ENCODE measurements at places on chromosomes 2 and 18.

GRCh38 chr2:174574657-174575056 is 22.9 kb downstream of the WIPF1 start:
- no peak for DNase-seq

- DNase-seq: no peak
Measured at GRCh38 chr2:50133766-50134165, 898.2 kb downstream of the NRXN1 start.

DNA sequence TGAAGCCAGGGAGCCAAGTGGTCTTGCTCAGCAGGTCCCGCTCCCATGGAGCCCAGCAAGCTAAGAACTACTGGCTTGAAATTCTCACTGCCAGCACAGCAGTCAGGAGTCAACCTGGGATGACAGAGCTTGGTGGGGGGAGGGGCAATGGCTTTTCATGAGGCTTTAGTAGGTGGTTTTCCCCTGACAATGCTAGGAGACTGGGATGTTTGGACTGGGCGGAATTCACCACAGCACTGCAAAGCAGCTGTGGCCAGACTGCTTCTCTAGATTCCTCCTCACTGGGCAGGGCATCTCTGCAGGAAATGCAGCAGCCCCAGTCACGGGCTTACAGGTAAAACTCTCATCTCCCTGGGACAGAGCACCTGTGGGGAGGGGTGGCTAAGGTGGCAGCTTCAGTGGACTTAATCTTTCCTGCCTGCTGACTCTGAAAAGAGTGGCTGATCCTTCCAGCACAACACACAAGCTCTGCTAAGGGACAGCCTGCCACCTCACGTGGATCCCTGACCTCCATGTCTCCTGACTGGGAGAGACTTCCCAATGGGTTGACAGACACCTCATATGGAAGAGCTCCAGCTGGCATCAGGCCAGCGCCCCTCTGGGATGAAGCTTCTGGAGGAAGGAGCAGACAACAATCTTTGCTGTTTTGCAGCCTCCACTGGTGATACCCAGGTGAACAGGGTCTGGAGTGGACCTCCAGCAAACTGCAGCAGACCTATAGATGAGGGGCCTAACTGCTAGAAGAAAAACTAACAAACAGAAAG is 349.7 kb upstream of the ST6GAL2 start:
- no peak for DNase-seq

GRCh38 chr18:13582178-13582670 is 144.1 kb downstream of the FAM210A start:
- DNase-seq: no peak

GRCh38 chr18:44013871-44014270 is 666.8 kb upstream of the SETBP1 start:
- no peak for DNase-seq

DNA sequence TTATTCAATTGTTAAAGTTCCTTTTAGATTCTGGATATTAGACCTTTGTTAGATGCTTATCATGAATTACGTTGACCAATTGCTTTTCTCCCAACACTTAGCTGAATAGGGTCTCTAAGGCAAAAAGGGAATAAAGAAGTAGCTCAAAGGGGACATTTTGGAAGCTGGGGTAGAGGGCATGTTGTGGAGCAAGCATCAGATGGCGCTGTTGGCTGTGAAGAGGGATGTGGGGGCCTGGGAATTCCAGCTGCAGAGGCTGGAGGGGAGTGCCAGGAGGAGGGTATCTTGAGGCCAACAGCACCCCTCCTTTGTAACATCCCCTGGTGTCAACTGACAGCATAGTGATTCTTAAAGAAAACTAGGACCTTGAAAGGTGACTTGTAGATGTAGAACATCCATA is 198.2 kb downstream of the ADCYAP1 start:
- DNase-seq: no peak

DNA sequence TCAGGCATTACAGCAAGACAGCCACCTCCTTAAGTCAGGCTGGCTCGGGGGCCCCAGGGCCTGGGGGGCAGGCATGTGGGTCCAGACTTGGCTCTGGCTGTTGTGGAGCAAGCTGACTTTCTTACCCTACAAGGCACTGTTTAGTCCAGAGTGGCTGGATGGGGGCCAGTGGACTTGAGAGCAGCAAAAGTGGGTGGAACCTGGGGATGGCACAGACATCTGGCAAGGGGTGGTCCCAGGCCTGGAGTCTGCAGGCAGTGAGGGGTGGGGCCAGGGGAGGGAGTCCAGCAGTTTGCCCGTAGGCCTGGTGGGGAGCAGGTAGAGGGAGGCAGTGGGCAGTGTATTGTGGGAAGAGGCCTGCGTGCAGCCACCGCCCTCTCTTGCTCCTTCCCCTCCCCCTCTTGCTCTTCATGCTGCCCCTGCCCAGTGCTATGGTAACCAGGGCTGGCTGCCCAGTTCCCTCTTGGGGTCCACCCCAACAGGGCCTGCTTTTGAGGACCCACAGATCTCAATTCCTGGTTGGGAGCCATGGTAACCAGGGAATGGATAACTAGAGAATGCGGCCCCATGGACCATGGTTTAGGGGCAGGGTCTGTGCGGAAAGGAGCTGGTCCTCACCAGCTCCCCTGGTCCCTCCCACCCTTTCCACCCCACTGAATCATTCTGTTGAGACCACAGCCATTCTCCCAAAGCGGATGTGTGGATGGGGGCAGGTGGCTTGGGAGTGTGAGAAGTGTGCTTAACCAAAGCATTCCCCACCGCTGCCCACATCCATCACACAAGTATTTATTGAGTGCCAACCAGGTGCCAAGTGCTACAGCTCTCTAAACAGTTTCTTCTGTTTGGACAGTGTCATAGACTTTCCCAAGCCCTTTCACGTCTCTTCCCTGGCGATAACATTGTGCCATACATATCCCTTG is 19.3 kb downstream of the SPEG start:
- DNase-seq: no peak

DNA sequence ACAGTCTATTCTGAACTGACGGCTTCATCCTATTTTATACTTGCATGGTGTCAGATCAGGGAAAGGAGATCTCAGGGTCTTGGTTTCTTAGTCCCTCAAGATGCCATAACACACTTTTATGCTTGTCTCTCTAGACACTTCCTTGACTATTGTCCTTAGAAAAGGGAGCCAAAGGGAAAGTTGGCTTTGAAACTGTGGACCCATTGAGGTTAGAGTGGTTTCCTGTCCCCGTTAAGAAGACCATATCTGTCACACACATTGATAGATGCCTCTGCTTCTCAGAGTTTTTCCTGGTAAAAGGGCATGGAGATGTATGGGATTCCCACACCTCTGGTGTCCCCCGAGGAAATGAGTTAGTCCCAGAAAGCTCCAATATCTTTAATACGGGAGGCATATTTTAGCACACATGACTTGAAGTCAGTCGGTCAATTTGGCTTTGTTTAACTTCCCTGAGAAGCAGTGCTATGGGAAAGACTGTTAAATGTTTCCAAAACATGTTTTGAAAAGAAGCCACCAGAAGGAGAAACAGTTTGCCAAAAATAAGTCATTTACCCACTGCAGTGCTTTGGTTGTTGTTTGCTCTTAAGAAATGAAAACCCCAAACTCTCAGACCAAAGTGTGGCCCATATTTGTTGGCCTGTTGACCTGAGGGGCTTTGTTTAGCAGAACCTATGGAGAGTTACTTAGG is 133.4 kb upstream of the CXCR4 start:
- DNase-seq: no peak

- DNase-seq: no peak
Measured at GRCh38 chr18:79509536-79509930, 113.8 kb downstream of the NFATC1 start.

DNA sequence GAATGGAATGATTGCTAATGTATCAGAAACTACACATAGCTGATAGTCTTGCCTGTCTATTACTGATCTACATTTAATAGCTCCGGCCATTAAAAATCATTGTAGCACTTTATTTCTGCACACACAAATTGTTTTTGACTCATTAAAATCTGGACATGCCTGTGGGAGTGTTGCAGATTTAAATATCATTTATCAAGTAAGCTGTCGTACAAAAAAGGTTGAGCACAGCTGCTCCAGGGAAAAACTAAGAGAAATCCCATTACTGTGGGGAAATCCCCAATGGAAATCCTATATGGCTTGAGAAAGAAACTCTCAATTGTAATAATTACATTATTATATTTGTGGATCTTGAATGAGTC is 99.6 kb upstream of the CERS6 start:
- DNase-seq: no peak

DNA sequence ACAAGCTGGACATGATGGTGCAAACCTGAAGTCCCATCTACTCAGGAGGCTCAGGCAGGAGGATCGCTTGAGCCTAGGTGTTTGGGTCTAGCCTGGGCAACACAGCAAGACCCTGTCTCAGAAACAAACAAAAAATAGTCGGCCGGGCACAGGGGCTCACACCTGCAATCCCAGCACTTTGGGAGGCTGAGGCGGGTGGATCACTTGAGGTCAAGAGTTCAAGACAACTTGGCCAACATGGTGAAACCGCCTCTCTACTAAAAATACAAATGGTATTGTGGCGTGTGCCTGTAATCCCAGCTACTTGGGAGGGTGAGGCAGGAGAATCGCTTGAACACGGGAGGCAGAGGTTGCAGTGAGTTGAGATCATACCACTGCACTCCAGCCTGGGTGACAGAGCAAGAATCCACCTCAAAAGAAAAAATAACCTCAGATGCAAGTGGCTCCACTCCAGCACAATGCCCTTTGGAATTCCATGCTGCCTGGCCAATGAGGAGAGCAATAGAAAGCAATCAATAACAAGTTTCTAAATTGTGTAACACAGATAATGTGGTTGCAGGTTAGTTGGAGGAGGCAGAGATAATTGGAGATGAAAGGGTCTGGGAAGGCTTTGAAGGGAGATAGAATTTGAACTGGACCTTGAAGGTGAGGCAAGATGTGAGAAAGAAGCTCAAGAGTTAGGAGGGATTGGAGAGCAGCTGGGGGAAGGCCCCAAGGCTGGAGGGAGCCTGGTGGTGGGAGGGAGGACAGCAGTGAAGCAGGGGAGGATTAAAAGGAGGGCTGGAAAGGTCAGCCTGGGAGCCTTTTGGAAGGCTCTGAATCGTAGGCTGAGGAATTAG is 6.0 kb downstream of the TTC31 start:
- no peak for DNase-seq

DNA sequence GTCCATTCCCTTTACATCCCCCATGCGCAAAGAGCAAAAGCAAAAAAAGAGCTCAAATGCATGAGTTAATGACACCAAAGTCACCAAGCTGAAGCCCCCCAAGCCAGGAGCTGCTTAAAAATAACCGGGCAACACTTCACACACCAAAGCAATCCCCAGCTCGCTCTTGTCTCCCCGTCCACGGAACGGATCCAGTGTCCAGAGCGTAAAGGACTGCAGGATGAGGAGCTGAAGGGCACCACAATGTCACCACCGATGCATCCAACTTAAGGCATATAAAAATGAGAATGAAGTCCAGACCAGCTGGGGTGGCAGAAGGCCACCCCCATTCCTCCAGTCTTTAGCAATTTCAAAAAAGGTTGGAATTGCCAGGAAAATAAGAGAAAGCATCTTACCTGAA is 8.7 kb downstream of the SMAD7 start:
- DNase-seq: no peak

- no peak for DNase-seq
Measured at GRCh38 chr2:161124201-161124600, 36.0 kb upstream of the TANK start.

- DNase-seq: peak; percentile 54
Measured at GRCh38 chr2:33158482-33159003, 211.8 kb downstream of the LTBP1 start.

- DNase-seq: no peak
Measured at GRCh38 chr2:124325667-124326440, 300.8 kb downstream of the CNTNAP5 start.

DNA sequence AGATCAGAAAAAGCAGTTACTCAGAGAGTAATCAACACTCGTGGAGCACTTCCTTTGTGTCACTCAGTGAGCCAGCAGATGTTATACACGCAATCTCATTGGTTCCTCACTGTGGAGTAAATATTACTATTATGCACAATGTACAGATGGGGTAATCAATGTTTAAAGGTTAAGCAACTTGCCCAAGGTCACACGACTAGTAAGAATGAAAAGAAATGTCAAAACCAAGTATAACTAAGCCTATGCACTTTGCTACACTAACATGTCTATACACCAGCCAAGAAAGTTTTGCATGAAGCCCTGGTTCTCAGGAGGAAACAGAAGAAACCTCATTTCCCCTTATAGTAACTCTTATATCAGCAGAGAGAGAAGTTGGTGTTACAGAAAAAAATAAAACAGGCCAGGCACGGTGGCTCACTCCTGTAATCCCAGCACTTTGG is 5.4 kb downstream of the METTL21A start:
- DNase-seq: peak; percentile 31

DNA sequence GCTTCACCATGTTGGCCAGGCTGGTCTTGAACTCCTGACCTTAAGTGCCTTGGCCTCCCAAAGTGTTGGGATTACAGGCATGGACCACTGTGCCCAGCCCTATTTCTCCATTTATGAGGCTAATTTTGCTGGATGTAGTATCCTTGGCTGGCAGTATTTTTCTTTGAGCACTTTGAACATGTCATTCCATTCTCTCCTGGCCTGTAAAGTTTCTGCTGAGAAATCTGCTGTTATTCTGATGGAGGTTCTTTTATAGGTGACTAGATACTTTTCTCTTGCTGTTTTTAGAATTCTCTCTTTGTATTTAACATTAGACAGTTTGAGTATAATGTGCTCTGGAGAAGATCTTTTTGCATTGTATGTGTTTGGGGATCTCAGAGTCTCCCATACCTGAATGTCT is 9.1 kb downstream of the RFTN2 start:
- no peak for DNase-seq

- no peak for DNase-seq
Measured at GRCh38 chr2:177639262-177639914, 246.8 kb downstream of the AGPS start.

- peak; percentile 57 for DNase-seq
Measured at GRCh38 chr18:10771053-10771709, 245.4 kb downstream of the NAPG start.

GRCh38 chr2:167981945-167982344 is 265.4 kb downstream of the STK39 start:
- DNase-seq: no peak

DNA sequence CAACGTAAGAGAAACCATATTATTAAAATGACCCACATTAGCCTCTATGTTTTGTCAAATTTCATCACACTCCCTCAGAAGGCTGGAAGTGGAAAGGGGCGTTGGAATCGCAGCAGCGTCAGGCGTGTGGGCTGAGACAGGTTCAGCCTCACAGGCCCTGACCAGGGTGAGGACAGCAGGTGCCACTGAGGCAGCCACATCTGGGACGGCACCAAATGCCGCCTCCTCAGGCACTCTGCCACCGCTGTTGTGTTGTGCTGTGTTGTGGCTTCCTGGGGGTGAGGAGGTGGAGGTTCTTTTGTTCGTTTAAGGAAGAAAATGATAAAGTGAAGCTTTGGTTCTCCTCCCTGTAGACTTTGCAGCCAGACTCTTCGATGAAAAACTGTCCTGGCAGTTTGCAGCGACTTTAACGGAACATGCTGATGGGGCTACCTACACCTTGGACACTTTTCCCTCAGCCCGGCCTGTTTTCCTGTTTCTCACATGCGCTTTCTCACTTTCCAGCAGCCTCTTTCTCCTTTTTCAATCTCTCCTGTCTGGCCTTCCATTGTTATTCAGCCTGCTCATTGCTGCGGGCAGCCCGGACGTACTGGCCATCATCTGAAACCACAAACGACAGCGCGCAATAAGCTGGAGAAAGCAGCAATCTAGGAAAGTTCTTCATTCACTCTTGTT is 44.9 kb upstream of the SALL3 start:
- no peak for DNase-seq

GRCh38 chr18:80157708-80158343 is 48.8 kb downstream of the ADNP2 start:
- DNase-seq: peak; percentile 70

GRCh38 chr2:179793238-179793637 is 68.2 kb downstream of the ZNF385B start:
- DNase-seq: no peak

GRCh38 chr2:113675875-113676274 is 48.8 kb downstream of the RABL2A start:
- DNase-seq: no peak

All from activated CD4-positive, alpha-beta T cell treated with anti-CD3 and anti-CD28 coated beads, Interleukin-2, Interleukin-4, amounts not matched to agents 100 ng/mL and 50 ng/mL, durations not matched to agents 16 hours and 8 hours (primary cell).